BJ (cell line): ENCODE measurements at places on chromosomes 16 and 17.

- no peak for DNase-seq
These were observed 3.5 kb downstream of the CDH13 start for GRCh38 chr16:82630219-82630618.

GRCh38 chr16:85777583-85778310 lies 21.6 kb downstream of the EMC8 start:
- no peak for DNase-seq

DNA sequence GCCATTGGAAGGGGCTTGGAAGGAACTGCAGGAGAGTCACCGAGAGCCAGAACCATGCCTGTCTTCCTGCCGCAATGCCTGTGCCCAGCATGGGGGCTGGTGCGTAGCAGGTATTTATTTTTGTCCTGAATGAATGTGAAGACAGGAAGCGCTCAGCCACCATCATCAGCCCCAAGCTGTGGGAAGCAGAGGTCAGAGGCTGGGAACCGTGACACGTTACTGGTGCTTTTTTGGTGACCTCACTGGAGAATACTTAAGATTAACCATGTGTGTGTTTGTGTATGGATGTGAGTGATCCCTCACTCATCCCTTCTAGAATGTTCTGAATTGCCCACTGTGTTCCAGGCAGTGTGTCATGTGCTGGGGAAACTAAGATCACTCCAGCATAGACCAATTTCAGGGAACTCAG lies 343.8 kb downstream of the SNX29 start:
- no peak for DNase-seq

- DNase-seq = no peak
These were observed 31.3 kb downstream of the AP1G1 start for GRCh38 chr16:71777329-71777728.

- DNase-seq = no peak
These were observed 19.8 kb upstream of the BAIAP2 start for GRCh38 chr17:81015136-81015535.

DNA sequence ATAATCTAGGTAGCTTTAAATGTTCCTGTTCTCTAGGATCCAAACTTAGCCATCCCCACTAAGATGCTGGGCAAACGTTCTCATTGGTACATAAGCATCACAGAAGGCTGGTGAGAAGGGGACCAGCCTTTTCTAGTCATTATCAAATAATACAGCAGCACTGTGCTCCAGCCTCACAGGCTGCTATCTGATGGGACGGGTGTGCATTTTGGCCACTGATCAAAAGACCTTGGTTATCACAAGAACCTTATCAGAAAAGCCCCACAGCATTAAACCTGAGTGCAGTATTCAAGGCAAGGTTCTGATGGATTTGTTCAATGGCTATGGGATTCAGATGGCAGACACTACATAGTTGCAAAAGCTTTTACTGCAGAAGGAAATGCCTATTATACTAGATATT lies 19.1 kb upstream of the KPNB1 start:
- no peak for DNase-seq

DNA sequence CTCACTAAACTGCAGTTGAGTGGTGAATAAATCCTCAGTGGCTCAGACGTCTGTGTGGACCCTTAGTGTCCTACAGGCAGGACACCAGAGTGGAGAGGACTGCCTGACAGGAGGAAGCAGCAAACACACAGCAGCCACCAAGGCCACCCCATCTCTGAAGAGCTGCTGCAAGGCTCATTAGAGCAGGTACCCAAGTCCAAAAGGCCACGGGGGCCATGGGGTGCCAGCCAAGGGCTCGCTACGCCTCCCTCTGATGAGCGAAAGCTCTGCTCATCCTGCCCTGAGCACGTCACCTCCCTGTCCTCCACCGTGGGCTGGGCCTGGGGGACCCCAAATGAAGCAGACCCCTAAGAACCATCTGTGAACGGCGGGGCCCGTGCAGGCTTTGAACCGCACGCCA lies 70.1 kb upstream of the DOC2B start:
- no peak for DNase-seq

GRCh38 chr16:81696166-81696960 lies 82.7 kb upstream of the PLCG2 start:
- DNase-seq = no peak

- no peak for DNase-seq
These were observed 26.3 kb upstream of the CCL2 start for GRCh38 chr17:34228781-34229180.
